Panc1 (cell line): ENCODE measurements at places on chromosomes 6 and 20. TPM values are rescaled to one million over a fixed set of nuclear protein-coding genes. Genes with fewer than 3 reads are reported as not detected.

DNA sequence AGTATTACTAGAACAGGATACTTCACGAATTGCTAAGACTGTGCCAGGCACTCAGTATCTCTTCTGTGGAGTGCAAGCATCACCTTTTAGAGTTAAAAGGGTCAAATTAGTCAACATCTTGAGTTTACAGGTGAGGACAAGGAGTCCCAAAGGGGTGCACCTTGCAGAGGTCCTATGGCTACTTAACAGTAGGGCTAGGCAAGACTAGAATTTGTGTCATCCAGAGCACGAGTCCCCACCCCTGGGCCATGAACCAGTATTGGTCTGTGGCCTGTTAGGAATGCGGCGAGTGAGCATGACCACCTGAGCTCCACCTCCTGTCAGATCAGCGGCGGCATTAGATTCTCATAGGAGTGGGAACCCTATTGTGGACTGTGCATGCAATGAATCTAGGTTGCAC, 10.5 kb upstream of the DSTN start:
- no peak for DNase-seq

GRCh38 chr6:109477725-109478124, 5.3 kb downstream of the ZBTB24 start:
- no peak for DNase-seq

Gene GATA5
- total RNA-seq, result 53.2 TPM

- no peak for DNase-seq
Observed at GRCh38 chr6:72579865-72580264, 42.0 kb upstream of the KCNQ5 start.

DNA sequence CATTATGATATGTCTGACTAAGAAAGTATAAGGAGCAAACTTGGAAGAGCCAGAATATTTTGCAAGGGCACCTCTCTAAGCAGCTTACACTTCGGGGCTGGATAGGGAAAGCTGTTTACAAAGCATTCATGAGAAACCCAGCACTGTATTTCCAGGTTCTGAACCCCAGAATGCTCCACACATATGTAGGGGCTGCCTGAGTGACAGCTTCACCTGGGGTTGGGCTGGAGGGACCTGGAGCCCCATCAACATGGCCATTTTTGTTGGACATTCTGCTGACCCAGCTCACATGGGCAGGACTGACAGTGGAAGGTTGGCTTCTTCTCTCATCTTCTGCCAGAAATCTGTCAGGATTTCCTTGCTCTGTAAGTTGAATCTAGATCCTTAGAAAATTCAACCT, 197.1 kb upstream of the SSTR4 start:
- DNase-seq, result no peak

- DNase-seq, result no peak
Observed at GRCh38 chr6:128929869-128930268, 46.9 kb downstream of the LAMA2 start.

DNA sequence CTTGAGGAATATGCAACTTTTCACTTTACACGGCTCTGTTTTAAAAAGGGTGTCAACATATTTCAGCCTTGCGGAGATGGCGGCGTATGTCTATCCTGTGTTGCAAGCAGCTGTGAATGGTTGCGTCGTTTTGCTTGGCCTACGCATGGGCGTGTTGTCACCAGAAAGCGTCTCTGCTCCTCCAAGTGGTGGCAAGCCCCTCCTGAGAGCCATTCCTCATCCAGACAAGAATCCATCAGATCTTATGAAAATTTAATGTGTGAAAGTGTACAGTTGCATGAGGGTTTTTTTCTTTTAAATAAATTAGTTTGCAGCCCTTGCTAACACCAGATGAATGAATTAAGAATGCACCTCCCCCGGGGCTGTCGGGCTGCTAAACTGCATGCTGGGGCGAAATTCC, 114.4 kb downstream of the PHACTR3 start:
- no peak for DNase-seq

DNA sequence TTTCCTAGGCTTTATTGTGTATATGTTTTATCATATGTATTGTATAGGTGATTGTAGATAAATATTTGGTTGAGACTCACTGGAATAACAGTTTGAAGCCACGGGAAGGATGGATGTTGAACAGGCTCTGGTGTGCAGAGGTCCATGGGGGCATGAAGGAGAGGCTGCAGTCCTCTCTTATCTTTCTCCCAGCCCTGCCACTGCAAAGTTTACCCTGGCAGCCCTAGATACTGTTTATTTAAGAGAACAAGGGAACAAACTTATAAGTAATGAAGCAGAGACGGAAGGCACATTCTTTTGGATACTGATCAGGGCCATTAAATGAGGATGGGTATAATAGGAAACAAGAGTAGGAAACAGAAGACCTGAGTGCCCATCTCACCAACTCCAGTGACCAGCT, 103.6 kb upstream of the SCGN start:
- DNase-seq, result no peak

DNA sequence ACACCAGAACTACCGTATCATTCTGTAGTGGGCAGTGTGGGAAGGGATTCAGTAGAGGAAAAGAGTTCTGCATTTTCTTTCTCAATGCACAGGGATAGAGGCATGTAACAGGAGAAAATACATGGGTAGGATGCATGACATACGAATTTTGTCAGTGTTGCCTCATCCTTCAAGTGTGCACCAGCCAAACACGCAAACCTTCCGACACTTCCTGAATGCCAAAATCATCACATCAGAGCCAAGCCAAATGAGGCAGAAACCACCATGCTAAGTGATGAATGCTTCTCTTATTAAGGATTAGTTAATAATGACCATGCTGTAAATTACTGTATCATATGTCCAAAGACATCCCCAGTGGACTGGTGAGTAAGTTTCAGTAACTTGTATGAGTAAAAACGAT, 27.3 kb downstream of the RAMACL start:
- DNase-seq, result no peak

DNA sequence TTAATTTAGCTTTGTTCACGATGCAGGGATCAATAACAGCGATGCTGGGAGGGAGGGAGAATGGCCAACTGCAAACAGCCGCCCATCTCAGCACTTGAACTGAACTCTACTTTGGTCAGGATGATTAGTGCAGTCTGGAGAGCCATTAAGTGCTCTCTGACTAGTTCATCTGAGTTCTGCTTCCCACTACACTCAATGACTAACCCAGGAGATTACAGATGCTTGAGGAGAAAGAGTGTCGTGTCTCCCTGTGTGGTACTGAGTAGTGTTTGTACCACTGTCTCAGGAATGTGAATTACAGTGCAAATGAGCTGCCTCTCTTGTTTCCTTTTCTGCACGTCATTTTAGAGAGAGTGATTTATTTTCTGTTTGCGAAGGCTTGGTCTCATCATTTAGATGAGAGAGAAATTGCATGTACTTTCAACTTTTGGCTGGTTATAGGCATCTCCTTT, 23.5 kb downstream of the CARMIL1 start:
- DNase-seq, result no peak

DNA sequence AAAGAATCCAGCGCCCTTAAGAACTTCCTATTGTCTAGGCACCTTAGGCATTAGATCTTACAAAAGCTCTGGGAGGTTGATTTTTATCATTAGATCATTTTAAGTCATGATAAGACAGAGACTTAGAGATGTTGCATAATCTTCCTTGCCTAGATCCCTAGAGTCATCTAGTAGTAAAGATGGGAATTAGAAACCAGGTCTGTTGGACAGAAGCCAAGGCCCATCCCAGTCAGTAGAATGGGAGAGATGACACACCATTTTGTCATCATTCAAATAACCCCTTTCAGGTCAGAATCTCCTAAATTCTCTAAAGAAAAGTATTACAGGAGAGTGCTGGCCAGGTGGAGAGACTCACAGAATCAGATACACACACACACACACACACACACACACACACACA, 579.1 kb downstream of the BMP2 start:
- no peak for DNase-seq

Gene C6orf15
- total RNA-seq, result not detected

Gene IL17A
- not detected for total RNA-seq

DNA sequence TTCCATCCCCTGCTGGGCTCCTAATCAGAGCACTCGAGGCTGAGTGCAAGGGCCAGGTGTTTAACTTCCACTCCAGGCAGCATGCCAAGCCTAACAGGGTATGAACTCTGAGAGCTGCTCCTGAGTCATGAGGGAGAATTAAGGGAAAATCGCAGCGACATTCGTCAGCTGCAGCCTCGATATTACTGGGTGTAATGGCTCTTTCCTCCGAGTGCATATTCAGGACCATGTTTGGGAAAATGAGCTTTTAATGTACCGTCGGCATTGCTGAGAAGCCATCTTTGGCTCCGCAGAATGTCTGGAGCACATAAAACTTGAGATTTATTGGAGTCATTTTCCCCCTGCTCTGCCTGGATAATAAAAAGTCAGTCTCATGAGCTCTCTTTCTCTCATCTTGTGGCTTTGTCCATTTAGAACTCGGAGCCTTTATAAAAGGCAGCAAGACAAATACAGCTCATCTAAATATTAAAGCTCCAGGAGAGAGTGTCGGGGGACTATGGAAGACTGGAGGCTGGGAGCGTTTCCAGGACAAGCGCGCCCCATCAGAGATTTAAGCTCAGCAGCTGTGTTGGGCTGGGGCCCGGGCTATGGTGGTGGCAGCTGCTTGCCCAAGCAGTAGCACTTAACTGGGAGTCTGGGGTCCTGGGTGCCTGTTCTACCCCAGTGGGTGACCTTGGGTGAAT, 103.7 kb downstream of the TOX2 start:
- DNase-seq, result peak; percentile 78

Gene SIRPD
- total RNA-seq, result not detected

Gene MAPK13
- 2.5 TPM for total RNA-seq

GRCh38 chr6:52992980-52993920, 1.8 kb downstream of the GSTA4 start:
- DNase-seq, result no peak

Gene HIVEP2
- total RNA-seq, result 10.3 TPM

GRCh38 chr6:168983925-168984324, 269.7 kb downstream of the THBS2 start:
- no peak for DNase-seq

Gene CGA
- total RNA-seq, result not detected

DNA sequence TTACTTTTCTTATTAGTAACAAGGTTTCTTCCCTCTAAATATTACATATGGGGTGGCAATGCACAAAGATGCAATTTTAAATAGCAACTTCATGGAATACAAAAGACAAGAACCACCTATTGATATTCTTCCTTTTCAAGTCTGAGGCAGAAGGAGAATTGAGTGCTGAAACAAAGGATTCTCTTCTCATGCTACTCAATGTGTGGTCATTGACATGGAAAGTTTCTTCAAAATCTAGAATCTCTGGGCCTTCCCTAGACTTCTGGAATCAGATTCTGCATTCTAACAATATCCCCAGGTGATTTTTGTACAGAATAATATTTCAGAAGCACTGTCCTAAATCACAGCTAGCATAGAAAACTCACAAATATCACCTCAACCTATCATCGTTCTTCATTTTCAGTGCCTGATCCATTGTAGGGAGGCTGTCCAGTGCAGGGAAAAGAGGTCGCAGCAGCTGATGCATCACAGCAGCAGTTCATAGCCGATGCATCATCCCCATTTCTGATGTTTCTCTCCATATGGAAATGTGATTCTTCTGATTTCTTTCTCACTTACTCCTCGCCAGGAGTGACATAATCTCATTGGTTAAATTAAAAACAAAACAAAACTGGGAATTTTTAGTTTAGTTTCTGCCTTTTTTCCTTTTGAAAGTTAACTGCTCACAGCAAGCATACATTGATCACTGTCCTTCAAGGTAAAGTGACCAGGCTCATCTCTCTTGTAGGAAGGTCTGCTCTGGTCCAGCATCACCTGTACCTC, 139.5 kb upstream of the FAM83B start:
- DNase-seq, result no peak

- no peak for DNase-seq
Observed at GRCh38 chr6:13005994-13006393, 289.4 kb downstream of the PHACTR1 start.

- DNase-seq, result no peak
Observed at GRCh38 chr20:50873585-50873984, 57.7 kb downstream of the ADNP start.
